Right cardiac atrium (tissue), 5 donors: ENCODE measurements at places on chromosomes 1 and 21. TPM values are rescaled to one million over a fixed set of nuclear protein-coding genes. Genes with fewer than 3 reads are reported as not detected.

PTPRF gene
- 5.1 TPM for polyA plus RNA-seq

BMP8B gene
- 0.25 TPM for polyA plus RNA-seq

GRCh38 chr1:10947691-10948462 lies 64.6 kb upstream of the TARDBP start:
- DNase-seq, result no peak

GRCh38 chr1:155170101-155170785 lies 2.9 kb downstream of the KRTCAP2 start:
- no peak for DNase-seq

DNA sequence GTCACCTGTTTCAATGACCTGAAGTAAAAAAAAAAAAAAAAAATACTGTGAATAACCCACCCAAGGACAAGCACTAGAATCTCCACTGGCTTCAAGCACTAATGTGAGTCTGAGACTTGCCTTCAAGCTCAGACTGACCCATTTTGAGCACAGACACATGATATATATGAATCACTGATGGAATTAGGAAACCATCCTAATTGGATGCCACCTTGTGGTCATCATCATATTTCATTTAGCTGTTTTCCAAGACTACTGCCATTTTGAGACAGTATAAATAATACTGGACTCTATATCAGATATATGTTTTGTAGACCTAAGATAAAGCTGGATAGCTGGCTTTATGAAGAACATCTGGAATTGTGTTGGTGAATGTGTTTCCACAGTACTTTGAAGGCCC lies 1232.0 kb downstream of the KCNT2 start:
- no peak for DNase-seq

DNA sequence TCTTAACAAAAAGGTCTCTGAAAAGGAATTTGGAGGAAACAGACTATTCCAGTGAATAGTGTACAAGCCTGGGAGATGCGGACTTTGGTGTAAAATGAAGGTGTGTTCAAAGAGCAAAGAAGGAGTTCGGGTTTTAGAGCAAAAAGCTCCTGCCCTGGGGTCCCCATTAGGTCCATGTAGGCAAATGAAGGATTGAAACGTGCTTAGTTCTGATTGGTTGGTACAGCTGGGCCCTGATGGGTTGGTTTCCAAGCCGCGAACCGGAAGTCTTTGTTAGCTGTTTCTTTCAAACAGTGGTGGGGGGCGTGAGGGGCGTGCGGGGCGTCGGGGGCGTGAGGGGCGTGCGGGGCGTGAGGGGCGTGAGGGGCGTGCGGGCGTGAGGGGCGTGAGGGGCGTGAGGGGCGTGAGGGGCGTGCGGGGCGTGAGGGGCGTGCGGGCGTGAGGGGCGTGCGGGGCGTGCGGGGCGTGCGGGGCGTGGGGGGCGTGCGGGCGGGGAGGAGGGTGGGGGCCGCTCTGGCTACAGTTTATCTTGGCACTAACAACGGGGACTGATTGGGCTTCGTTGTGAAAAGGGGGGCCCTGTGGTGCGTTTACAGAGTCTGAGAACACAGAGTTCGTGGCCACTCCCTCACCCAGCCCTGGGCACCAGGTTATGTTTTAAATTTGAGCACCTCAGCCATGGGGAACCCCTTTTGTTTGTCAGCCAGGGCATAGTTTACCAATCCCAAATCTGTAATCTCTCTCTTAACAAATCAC lies 29.4 kb downstream of the LRRC3 start:
- DNase-seq, result no peak

DNA sequence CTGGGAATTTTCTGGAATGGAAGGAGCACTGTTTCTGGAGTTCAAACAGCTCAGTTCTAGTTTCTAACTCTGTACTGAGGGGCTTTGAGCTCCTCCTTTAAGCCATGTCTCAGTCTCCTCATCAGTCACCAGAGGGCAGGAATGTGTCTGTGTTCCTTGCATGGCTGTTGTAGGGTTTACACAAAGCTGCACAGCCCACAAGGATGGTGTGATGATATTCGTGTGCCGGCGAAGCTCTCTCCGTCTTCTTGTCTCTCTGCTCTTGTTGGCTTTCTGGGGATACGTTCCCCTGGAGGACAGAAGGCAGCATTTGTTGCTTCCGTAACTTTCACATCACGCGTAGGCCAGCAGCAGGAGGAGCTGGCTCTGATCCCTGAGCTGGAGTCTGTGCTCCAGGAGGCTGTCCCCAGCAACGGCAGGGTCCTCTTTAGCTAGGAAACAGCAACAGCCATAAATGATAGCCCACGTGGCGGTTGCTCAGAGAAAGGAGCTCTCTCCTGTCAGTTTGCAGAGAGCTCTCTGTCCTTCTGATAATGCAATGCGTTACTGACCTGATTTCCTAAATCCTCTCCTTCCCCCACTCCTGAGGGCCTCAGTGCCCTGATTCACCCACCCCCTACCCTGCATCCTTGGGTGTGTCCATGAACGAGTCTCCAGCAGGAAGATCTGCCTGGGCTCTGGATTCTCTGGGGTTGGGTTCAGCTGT lies 189.2 kb upstream of the VAMP3 start:
- DNase-seq, result peak; percentile 42

DNA sequence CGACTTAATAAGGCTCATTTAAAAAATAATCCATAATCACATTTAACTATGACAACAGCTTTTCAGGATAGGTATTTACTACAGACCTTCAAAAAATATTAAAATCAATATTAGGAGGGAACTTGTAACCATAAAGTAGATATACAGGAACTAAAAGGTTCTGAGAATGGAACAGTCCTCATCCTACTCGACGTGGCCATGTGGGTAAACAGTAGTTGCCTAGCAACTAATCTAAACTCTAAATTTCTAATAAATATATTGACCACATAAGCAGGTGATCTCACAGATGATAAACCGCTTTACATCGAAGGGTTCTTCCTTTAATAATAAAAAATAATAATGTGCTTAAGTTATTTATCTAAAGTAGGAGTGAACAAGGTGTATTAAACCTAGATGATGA lies 7.9 kb downstream of the AKT3 start:
- DNase-seq, result no peak

- DNase-seq, result no peak
Measured at GRCh38 chr1:75602486-75602885, 8.4 kb downstream of the SLC44A5 start.

DNA sequence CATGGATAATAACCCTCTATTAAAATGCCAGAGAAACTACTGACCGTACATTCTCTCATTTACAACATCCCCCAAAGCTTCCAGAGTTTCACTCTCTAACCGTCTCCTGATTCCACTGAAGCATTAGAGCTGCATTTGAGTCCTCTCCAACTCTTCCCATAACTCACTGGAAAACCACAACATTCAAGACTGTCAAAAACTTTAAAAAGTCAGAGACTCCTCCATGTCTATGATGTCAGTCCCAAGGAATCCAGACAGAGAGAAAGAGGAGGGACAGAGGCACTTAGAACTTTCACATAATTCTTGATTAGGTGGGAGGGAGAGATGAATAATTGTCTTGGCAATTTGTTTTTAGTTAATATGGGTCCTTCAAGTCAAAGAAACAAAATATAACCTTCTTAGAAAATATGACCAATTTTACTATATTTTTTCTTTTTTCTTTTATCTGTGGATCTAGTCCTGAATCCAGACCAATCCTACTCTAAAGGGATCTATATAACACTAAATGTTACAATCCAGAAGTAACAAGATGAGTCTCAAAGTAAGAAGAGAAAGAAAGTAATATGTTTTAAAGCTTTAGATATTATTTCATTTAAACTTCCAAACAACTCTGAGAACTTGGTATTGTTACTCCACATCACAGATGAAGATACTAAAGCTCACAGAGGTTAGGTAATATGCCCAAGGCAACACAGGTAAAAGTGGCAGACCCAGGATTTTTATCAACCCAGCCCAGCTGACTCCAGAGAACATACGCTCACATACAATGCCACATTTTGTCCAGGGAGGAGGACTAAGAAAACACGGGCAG lies 23.8 kb downstream of the OTUD7B start:
- DNase-seq, result no peak

GRCh38 chr1:54280651-54281050 lies 80.7 kb downstream of the MRPL37 start:
- DNase-seq, result no peak

DNA sequence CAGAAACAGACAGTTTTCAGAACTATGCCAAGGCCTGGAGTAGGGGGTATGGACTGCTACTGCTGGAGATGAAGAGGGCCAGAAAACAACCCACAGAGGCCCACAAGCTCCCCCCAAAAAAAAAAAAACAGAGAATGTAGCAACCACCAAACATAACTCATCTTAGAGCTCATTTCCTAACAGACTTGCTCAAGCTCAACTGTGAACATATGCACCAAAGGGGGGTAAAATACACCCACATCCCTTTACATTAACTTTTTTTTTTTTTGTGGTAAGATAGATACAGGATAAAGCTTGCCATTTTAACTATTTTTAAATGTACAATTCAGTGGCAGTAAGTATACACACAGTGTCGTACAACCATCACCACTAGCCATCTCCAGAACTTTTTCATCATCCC lies 36.0 kb downstream of the SEC16B start:
- no peak for DNase-seq
